ENCODE measurements at places on chromosomes 16 and 17.

- no peak for DNase-seq
These were observed 233.9 kb downstream of the MRTFB start for GRCh38 chr16:14304891-14305460.

- DNase-seq: no peak
These were observed 15.3 kb upstream of the TNFRSF13B start for GRCh38 chr17:16987066-16987829.

DNA sequence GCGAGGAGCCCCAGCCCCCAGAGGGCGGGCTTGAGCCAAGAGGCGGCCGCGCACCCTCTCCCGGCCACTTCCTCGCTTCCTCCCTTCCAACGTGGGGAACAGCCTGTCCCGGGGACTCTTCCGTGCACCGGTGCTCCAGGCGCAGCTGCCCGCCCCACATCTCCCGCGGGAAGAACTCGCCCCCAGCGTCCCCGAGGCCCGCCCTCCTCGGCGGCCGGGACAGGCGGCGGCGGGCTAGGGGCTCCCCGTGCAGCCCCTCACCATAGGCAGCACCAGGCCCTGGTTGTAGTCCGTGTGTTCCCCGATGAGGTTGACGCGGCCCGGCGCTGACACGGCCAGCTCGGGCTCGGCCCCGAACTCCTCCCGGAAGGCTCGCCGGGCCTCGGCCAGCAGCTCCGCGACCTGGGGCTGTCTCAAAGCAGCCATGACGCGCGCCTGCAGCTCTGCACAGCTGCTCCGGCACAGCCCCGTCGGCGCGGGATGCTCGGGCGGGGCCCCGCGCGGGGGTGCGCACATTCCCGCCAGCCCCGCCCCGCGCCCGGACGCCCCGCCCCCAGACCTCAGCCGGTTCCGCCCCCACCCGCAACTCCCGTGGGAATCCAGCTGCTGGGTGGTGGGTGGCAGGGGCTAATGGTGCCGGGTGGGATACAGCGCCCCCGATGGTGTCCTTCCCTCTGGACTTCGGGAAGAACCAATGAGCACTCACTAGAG, at the start of gene GALK1:
Gene GALK1 (minus strand): TSS at position 482 of the 711 bp plus-strand sequence. CDS start 56 bp downstream, at position 426.
- DNase-seq: peak; percentile 71

DNA sequence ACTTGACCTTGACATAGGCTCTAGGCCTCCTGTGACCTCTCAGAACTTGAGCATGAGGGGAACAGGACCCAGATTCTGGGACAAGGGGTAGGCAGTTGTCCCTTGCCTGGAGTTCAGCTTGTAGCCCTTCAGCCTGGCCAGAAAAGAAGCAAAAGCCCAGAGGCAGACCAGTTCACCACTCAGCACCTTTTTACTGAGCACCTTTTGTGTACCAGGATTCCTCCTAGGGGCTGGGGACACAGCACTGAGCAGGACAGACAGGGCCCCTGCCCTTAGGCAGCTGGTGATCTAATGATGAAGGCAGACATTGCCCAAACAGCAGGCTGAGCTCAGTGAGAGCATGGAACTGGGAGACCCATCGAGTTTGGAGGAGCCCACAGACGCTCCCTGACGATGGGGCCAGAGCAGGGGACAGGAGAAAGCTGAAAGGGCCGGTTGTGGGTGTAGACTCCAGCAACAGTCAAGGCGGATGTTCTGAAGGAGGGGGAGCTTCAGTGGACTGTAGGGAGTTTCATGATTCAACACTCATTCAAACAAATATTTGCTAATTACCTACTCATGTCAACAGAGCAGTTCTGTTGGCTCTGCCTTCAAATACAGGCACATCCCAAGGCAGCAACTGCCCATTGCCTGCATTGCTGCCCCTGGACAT, 32.0 kb downstream of the SBK1 start:
- no peak for DNase-seq

GRCh38 chr16:81214745-81215166, 23.7 kb upstream of the BCO1 start:
- DNase-seq: no peak

DNA sequence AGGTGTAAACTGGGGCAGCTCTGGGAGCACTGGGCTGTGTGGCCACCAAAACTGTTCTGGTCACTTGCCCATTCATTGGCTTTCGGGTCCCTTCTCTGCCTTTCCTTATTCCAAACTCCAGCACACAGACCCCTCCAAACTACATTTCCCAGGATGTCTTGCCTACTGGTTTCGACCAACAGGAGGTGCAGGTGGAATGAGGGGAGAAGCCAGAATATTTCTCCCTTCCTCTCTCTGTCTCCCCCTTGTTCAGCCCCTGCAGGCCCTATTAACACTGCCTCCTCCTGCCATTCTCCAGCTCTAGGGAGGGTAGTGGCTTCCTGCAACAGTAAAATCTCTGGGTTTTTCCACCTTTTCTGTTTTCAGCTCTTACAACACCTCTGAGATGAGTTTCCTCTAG, 13.2 kb upstream of the NAGPA start:
- DNase-seq: no peak

DNA sequence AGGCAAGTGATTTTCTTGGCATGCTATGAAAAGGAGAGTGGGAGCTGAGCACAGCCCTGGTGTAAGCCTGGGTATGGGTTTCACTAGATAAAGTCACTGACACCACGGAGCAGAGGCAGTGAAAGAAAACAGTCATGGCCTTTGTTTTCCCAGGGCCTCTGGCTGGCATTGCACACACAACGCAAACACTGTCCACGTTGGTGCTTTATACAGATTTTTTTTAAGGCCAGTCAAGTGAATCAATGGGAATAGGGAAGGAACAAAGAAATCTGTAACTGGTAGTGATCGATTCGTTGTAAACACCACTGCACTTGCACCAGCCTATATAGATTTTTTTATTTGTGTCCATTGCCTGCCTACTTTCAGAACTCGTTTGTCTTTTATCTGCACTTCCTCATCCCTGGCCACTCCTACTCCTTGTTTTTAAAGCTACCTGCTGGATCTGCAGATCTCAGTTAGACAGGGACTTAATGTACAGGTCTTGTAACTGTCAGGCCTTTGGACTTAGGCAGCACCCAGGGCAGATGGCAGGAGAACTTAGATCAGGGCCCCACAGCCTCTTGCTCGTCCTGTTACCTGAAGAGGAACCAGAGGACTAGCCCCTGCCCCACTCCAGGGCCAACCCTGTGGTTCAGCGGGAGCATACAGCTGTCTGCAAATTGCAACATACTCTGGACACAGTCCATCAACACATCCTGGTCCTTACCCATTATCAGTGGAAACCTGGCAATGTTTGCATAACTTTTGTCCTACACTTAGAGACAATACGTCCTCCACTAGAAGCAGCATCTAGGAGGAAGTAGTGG, 10.6 kb upstream of the TMIGD1 start:
- no peak for DNase-seq

- no peak for DNase-seq
These were observed 31.9 kb upstream of the HEATR6 start for GRCh38 chr17:60110586-60110985.

GRCh38 chr16:53600126-53600525, 97.1 kb upstream of the AKTIP start:
- DNase-seq: no peak

DNA sequence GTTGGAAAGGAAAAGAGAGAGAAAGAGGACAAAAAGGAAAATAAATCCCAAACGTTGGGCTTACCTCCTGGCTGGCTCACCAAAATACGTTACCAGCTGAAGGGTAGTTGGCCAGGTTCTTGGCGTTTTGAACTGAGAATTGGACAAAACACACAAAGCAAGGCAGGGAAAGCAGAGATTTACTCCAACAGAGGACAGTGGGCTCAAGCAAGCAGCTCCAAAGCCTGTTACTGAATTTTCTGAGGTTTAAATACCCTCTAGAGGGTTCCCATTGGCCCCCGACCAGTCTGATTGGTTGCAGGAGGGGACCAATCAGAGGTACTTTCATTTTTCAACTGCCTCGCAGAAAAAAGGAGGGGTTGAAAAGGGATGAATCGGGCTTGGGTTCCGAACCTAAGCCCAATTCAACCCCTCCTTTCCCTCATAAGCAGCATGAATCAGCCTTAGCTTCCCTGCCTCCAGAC, 55.6 kb upstream of the ALOX12 start:
- no peak for DNase-seq
